ENCODE measurements at places on chromosomes 16 and 17.

GRCh38 chr17:83143817-83144231, 64.4 kb downstream of the METRNL start:
- DNase-seq, result no peak

DNA sequence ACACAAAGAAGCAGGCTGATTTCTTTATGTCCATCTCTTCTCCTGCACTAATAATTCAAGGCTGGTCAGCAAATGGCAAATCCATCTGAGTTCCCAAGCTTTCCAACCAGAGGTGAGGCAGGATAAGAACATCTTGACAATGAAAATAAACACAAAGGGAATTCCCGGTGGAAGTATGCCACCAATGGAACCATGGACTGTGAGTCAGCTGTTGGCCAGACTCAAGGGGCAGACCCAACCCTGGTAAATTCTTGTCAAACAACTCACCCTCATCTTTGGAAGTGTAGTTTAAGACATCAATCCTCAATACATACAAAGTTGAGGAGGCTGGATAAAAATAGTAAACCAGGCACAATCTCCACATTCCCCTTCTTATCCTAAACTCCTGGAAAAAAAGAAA, 74.3 kb upstream of the CES5A start:
- DNase-seq, result no peak

DNA sequence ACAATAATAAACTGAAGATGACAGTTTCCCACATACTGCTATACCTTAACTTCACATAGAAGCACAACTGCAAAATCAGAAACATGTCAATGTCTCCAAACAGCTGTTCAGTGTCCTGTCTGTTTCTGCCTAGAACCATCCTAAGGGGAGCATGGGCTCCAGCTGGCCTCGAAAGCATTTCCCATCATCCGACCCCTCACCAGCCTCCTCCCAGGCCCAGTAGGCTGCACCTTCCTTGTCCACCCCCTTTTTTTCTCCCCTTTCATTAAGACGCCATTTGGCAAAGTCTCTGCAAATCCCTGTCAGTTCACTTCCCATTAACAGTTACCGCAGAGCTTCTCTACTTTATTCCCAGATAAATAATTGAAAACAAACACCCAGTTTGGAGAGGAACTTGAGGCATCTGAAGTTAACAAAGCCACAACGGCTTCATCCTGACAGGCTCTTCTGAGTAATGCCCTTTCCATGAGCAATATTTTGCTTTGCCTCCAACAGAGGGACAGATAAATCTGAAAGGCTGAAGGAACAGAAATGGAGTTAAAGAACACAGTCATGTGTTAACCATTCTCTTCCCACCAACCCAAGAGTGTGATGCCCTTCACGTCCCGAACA, 65.3 kb downstream of the SLC39A11 start:
- DNase-seq, result no peak

GRCh38 chr17:82656266-82656665, 8.0 kb upstream of the WDR45B start:
- no peak for DNase-seq

DNA sequence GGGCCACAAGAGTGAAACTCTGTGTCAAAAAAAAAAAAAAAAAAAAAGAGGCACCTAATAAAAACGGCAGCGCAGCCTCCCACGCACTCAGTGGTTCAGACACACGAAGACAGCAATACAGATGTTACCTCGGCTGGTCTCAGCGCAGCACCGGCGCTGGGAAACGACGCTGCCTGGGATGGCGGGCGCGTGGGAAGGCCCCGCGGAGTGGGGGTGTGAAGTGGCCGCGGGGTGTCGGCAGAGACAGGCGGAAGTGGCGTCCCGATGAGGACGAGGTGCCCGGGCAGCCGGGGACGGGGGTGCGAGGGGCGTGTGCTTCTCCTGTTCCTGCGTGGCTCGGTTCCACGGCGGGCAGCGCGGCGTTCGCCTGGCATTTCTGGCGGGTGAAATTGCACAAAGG, 179.4 kb downstream of the BANP start:
- peak; percentile 10 for DNase-seq

DNA sequence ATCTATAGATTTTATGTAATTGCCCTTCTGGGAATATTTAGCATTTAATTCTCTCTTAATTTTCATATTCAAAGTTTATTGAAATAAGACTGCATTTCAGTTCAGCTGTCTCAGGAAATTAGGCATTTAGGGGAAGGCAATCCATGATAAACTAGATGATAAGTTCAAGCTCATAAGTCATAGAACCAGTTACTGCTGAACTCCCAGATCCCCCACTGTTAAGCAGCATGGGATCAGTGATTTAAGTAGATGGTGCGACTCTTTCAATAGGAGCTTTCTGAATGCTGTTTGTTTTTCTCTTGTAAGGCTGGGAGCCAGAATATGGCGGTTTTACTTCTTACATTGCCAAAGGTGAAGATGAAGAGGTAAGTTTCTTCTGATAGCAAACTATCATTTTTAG, 23.8 kb downstream of the OGFOD1 start:
- no peak for DNase-seq

DNA sequence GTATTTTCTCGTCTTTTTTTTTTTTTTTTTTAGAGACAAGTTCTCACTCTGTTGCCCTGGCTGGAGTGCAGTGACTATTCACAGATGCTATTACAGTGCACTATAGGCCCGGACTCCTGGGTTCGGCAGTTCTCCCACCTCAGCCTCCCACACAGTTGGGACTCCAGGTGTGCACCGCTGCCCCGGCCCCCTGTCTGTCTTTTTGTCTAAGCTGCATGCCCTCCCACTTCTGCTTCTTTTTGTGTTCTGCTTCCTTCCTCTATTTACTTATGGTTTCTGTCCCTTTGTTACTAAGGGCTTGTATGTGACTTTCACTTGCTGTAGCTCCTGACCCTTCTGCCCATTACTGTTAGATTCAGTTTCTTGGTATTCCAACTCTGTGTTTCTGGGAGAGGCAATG, 20.5 kb downstream of the SLC7A6 start:
- peak; percentile 86 for DNase-seq

DNA sequence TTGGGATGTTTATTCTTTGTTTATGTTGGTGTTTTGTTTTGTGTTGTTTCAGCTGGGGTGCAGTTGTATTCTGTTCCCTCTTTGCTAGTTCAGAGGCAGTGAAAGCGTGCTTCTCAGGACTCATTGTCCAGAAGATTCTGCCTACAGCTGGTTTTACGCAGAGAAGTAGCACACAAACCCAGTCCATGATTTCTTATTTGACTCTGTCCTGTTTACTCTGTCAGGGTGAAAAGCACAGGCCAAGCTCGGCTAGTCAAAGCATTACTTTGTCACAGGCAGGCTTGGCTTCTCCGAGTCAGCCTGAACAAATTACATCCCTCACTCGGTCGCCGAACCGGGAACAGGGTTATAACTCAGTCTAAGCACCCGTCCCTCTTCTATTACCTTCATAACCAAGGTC, 435.0 kb downstream of the MAF start:
- no peak for DNase-seq

DNA sequence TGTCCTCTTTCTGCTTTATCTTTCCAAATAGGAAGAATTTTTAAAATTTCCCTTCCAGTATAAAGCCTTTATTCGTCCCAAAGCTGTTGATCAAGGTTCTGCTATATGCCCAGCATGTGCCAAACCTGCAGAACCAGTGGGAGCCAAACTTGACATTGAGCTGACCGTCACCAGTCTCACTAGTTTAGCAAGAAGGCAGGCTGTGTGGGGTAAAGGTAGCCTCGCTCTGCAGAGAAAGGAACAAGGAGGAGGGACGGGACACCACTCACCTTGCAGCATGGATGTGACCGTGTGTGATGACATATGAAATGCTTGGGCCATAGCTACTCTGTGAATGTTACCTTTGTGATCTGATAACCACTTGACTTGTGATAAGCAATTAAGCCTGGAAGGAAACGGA, 392.2 kb downstream of the CPPED1 start:
- DNase-seq, result no peak

DNA sequence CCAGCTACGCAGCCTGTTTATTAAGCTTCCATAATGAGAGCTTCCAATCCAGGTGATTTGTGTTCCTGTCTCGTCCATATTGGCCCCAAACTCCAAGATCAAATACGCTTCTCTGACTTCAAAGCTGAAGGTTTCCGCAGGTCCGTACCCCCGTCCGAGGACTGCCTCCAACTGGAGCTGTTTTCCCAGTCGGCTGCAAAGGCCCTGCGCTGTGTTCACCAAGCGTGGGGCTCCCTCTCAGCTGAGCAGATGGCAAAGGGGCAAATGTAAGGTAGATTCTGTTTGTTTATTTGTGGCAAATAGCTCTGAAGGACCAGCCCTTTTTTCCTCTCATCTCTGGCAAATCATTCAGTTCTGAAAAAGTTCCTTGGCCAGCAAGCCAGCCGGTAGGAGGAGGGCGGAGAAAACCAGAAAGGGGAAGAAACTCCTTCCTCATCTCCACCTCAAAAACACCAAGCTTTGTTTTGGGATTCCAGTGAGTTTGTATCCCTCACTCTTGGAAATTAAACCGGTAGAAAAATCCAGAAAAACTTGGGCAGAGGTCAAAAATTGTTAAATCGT, 35.2 kb downstream of the NXN start:
- peak; percentile 69 for DNase-seq

GRCh38 chr17:79087428-79088143, 13.0 kb downstream of the ENGASE start:
- DNase-seq, result peak; percentile 74

DNA sequence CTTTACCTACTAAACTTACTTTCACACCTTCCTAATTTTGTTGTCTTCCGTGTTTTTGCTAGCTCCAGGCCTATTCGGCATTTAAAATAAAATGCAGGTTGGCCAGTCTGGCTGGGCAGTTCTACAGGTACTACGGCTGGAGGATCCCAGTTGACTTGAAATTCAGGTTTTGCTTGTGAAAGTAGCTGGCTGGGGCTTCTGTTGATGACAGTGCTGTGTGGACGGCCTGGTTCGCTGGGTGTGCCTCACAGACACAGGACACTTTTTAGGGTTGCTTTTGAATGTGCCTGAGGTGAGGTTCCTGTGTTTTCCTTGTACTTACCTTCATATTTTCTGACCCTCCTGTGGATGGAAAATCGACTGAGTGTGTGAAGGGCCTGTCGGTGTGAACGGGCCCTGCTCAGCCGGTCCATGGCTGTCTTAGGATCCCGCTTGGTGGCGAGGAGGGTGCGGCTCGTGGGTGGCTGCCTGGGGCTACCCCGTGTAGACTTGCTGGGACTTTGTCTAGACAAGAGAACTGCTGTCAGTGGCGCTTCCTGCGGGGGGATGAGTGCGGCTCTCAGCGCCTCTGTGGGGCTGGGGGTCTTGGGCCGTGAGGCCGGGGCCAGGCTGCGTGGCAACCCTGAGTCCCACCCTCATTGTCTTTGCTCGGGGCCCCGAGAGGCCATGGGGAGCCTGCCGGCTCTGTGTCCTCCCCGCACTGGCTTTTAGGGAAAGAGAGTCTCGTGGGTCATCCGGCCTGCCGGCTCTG, 18.7 kb upstream of the ZNF750 start:
- no peak for DNase-seq

- no peak for DNase-seq
Observed at GRCh38 chr16:59591480-59591879, 857.4 kb upstream of the GOT2 start.

DNA sequence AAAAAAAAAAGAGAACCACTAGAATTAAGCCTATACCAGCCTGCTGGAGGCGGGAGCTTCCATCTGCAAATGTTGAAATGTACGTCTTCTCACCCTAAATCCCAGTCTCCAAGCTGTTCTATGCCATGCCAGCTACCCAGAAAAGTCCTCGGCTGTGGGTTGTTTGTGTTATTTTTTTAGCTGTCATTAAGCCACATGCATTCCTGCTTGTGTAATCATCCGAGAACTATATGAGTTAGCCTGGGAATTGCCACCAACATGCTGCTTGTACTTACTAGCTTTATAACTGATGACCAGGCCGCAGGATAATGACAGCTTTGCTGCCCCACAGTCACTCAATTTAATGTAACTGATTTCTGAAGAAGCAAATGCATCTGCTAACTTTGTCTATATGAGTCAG, 313.9 kb upstream of the SALL1 start:
- no peak for DNase-seq

DNA sequence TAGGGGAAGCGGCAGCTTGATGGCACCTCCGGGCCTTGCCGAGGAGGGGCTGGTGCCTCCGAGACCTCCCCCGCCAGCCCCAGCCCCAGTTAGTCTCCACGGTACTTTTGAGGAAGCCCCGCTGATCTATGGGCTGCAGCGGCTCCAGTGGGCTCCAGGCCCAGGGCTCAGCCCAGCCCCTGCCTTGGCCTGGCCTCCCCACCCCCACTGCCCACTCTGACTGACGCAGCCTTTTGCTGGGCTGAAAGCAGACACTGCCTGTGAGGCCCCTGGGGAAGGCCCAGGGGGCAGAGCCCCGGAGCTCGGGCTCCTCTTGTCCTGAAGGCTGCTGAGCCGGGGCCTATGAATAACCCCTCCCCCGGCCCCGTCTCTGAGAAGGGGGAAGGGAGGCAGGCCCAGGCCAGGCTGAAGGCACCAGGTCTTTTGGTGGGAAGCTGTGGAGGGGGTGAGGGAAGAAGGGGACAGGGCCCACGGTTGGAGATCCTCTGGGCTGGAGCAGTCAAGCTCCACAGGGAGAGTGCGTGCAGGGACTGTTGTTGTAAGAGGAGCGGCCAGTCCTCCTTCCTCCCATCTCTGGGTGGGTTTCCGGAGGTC, 7.5 kb upstream of the SMTNL2 start:
- no peak for DNase-seq

- no peak for DNase-seq
Observed at GRCh38 chr17:2146132-2146871, 91.4 kb downstream of the HIC1 start.

- DNase-seq, result no peak
Observed at GRCh38 chr17:64739316-64740058, 77.4 kb upstream of the SMURF2 start.

- DNase-seq, result no peak
Observed at GRCh38 chr17:48499248-48499647, 31.6 kb downstream of the HOXB1 start.

- no peak for DNase-seq
Observed at GRCh38 chr16:70159355-70160348, 13.9 kb upstream of the CLEC18C start.

GRCh38 chr16:296806-297510, 14.0 kb downstream of the PDIA2 start:
- DNase-seq, result no peak

DNA sequence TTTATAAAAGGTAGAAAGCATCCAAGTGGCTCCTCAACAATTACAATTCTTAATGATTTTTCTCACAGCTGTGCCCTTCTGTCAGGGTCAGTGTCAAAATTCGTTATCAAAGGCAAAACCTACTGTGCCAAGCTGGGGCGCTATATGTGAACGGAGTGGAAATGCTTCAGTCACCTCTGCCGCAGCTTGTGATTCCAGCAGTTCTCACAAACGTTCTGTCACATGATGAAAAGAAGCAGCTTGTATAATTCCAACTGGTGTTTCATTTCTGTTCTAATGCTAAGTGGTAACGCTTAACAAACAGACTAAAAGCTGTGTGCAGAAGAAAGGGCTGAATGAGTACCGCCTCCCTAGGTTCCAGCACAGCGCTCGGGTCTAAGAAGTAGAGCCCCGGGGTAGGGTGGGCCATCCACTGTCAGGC, 14.2 kb downstream of the PLD6 start:
- DNase-seq, result no peak

GRCh38 chr17:1186923-1187771, 7.4 kb upstream of the ABR start:
- DNase-seq, result peak; percentile 83

DNA sequence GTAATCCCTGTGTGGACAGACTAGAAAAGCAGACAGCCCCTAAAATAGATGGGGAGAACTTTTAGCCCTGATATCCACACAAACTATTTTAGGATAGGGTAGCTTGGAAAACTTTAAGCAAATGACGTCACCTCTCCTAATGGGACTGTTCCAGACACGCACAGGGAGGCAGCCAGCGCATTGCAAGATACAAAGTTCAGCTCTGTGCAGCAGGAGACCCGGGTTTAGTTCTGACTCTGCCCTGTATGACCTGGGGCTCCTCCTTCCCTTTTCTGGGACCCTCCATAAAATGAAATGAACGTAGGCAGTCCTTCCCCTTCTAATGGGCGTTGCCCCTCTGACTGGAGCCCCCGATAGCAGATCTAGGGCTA, 6.3 kb downstream of the ZNF689 start:
- no peak for DNase-seq

Measured in KBM-7 (cell line).